Activated CD4-positive, alpha-beta T cell treated with anti-CD3 and anti-CD28 coated beads for 4 hours (primary cell): ENCODE measurements at places on chromosomes 2 and 18.

- DNase-seq = no peak
These were observed 36.0 kb downstream of the VAPA start for GRCh38 chr18:9949861-9950260.

GRCh38 chr2:25470806-25471205 lies 129.1 kb upstream of the DNMT3A start:
- no peak for DNase-seq

DNA sequence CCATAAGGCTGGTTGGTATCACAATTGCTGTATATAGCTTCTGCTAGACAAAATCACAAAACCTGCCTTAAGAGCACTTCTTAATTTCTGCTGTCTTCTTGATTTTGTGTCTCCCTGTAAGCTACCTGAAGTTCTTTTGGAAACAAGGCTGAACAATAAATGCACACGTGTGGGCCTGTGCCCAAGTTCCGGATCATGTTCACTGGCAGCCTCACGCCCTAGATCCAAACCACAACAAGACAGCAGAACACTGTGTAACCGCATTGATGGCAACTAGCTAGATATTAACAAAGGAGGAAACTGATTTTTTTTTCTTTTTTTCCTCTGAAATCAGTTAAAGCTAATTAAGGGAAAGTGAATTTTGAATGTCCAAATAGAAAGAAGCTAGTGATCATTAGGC lies 81.5 kb upstream of the LYPD6B start:
- no peak for DNase-seq

- no peak for DNase-seq
These were observed 14.6 kb downstream of the STRADB start for GRCh38 chr2:201466050-201466675.

GRCh38 chr2:8798393-8798792 lies 39.0 kb downstream of the KIDINS220 start:
- DNase-seq = no peak

- DNase-seq = no peak
These were observed 66.6 kb upstream of the ODC1 start for GRCh38 chr2:10514743-10515142.

- DNase-seq = no peak
These were observed 55.7 kb downstream of the COA5 start for GRCh38 chr2:98552499-98553179.

GRCh38 chr2:113079131-113079530 lies 11.4 kb downstream of the IL1F10 start:
- DNase-seq = no peak

- DNase-seq = no peak
These were observed 274.9 kb upstream of the GYPC start for GRCh38 chr2:126381091-126381490.

DNA sequence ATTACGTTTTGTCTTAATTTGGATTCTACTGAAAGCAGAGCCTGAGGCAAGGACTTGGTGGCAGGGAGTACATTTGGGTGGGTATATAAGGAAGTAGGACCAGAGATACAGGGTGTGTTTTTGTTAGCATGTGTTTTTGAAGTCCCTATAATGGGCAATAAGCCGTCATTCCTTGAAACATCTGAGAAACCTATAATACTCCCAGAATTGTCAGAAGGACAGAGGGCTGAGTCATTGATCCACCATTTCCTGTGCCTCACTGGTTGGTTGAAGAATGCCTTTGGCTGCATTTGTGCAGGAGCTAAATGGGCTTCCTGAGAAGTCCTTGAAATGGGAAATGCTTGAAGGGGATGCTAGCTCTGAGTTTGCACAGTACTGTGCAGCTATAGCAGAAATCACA lies 281.8 kb upstream of the ZEB2 start:
- no peak for DNase-seq

DNA sequence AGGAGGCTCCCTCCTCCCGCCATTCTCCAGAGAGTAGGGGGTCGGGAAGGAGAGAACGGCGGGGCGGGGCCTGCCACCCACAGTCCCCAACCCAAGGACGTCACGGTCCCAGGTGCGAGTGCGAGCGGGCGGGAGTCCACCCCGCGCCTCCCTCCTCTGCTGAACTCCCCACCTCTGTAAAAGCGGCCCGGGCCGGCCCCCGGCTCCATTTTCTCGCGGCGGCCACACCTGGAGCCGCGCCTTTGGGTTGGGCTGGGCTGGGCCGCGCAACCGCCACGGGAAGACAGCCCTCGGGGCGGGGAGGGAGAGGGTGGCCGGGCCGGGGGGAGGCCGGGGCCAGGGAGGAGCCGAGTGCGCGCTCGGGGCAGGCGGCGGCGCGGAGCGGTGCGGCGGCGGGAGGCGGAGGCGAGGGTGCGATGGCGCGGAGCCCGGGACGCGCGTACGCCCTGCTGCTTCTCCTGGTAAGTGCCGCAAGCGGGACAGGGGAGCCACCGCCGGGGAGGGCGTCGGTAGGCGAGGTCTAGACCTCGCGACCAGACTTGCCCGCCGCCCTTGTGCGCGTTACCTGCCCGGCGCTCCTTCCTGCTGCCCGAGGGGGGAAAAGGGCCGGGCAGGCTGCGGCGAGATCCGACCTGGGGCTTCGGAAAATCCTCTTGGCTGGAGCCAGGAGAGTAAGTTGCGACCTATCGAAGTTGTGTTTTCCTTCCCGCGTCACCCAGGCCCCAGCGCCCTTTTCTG lies at the start of gene DSG2:
TSS of gene DSG2 (plus strand) at position 342 of the 738 bp plus-strand sequence. CDS start at position 417, 75 bp downstream.
- no peak for DNase-seq

DNA sequence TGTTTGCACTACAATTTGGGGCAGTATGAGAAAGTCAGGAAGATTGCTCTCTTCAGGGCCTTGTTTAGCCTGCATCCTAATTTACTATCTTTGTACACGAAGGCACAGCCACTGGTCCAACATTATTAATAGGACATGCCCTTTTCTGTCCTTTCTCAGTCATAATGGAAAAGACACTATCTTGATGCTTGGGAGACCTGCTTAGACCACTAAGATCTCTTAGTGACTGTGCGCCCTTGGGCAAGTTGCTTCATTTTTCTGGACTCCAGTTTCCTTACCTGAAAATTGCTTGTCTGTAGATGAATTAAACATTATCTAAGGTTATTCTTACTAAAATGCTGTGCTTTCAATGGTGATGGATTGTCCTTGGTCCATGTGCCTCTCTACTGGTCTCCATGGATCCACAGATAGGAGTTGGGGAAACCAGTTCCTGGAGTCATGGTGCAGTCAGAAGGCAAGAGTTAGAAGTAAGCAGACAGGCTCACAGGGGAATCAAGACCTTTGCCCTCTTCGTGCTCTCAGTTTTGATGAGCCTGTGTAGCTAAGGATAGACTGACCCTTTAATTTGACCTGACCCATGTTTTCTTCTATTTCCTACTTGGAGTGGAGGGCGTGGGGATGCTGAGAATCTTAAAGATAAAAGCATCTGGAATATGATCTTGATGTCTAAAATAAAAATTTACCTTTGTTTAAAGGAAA lies 114.0 kb downstream of the RAPGEF4 start:
- no peak for DNase-seq

- DNase-seq = no peak
These were observed 56.5 kb upstream of the TWSG1 start for GRCh38 chr18:9278028-9278427.

- DNase-seq = no peak
These were observed 22.0 kb downstream of the GPC1 start for GRCh38 chr2:240457223-240458043.

GRCh38 chr18:30192216-30192615 lies 850.3 kb downstream of the DSC3 start:
- DNase-seq = no peak
